ENCODE measurements at places on chromosomes 7 and 10.

DNA sequence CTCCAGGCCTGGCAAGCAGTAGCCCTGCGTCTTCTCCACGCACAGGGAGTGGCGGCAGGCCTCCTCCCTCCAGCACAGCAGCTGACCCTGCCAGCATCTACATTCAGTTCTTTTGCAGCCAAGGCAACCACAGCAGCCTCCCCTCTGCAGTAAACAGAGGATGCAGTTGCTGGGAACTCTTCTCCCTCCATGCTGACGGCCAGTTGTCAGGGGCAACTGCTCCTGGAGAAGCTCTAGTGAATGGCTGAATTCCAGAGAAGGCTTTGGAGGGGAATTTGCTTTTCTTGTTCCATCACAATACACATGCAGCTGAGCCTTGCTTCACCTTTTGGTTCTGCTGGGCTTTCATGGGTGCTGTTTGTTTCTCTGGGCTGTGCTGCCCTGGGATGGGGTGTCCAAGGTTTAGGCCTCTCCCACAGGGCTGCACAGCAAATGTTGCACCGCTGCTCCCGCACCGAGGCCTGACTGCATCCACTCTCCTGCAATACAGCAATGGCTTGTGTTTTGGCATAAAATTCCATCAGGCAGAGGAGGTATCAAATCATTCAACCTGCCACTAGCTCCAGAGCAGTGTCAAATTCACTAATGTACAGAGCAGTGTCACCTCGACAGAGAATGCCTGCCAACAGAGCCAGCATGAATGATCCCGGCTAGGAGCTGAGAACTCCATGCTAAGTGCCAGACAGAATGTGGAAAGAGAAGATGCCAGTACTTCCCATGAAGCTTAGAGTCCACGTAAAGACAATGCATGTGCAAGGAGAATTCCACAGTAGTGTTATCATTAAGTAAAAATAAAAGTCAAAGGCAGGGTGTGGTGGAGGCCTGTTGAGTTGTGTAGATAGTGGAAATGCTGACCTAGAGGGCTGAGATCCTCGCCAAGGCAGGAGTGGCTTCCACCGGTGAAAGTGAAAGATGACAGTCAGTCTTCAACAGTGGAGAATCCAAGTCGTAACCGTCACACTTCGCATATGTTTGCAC, 399.6 kb downstream of the DPP6 start:
- DNase-seq: no peak

DNA sequence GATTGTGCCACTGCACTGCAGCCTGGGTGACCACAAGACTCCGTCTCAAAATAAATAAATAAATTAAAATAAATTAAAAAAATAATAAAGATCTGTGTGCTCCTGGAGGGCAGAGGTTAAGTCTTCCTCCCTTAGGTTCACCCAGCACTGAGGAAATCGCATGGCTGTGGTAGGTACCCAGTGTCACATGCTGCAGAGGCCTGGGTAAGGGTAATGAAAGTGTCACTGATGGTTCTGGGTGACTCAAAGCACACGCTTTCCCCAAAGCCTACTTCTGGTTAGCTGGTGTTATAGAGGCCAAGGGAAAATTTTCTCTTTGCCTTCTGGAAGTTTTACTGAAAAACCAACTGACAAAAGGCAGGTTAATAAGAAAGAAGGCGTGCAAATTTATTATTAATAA, 88.8 kb upstream of the ITGB1 start:
- DNase-seq: no peak

- DNase-seq: no peak
These were observed 3.5 kb upstream of the EN2 start for GRCh38 chr7:155454183-155455112.

GRCh38 chr10:44253769-44254462, 131.0 kb downstream of the CXCL12 start:
- no peak for DNase-seq

GRCh38 chr7:51374936-51375335, 58.3 kb upstream of the COBL start:
- no peak for DNase-seq

GRCh38 chr10:7199152-7199760, 211.6 kb downstream of the SFMBT2 start:
- no peak for DNase-seq

DNA sequence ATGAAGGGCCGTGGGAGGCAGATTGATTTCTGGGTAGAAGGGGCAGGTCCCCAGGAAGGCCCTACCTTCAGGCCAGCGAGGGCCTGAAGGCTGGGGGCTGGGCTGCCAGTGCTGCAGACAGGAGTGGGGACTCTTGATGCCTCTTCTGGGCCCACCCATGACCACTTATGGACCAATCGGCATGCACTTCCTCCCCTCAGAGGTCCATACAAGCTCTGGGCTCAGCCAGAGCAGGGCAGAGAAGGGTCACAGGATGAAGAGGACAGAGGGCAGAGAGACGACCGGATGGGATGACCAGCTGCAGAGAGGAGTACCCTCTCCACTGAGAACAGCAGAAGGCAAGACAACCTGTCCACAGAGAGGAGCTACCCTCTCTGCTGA, 120.1 kb downstream of the DYNC2I1 start:
- no peak for DNase-seq

DNA sequence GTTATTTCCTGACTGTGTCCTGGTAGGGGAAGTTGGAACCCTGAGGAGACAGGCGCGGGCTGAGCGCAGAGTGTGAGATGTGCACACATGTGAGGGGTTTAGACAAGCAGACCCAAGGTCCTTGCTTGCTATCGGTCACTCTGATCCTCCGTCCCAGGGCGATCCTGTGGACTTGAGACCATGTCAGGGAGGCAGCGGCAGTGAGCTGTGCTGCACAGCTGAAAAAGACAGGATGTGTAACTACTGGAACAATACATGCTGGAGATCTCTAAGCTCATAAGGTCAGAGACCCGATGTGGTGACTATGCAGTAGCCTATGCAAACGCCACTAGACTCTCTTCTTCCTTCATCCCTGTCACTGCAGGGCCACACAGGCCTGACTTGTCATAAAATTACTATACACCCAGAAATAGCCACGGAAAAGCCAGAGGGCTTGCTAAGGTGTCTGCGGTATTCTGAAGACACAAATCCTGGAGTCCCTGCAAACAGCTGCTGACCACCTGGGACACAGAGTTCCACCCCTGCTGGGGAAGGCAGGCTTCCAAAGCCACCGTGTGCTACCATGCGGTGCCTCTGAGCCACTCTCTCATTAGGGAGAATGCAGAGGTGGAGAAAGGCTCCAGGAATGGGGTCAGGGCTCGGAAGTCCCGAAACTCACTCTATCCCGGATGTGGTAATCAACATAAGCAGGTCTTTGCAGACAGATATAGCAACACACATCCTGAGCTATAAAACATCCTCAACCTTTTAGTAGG, 91.1 kb upstream of the DDC start:
- DNase-seq: no peak

- no peak for DNase-seq
These were observed 18.3 kb upstream of the EFCAB10 start for GRCh38 chr7:105599551-105599950.

DNA sequence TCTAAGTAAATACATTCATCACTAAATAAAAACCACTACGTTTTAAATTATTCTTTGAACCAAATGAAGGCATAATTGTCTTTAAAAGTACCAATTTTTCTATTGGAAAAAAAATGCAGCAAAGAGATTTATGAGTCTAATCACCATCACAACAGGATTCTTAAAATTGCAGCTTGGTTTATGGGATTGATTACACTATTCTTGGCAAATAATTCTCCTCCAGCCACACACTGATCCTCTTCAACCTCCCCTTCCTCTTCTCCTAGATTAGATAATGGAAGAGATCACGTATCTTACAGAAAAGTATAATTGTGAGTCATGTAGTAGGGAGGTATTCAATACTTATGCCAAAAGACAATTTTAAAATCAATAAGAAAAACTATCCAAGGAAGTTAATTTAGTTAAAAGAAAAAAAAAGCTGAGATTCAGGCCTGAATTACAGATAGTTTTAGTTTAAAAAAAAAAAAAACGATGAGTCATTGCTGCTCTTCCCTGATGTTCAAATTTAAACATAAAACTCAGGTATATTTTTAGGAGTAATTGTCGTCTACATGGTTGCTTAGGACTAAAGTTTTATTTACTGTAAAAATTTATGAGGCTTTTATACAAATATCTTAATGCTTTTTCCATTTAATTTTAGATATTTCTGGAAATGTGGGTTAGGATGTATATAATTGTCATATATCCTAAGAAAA, 133.7 kb upstream of the CDK1 start:
- no peak for DNase-seq

- DNase-seq: peak; percentile 76
These were observed 42.3 kb downstream of the BRI3 start for GRCh38 chr7:98323597-98324322.

GRCh38 chr10:11192304-11193000, 174.8 kb downstream of the CELF2 start:
- DNase-seq: peak; percentile 35

GRCh38 chr7:73742753-73743641, 4.4 kb upstream of the ABHD11 start:
- peak; percentile 99 for DNase-seq

DNA sequence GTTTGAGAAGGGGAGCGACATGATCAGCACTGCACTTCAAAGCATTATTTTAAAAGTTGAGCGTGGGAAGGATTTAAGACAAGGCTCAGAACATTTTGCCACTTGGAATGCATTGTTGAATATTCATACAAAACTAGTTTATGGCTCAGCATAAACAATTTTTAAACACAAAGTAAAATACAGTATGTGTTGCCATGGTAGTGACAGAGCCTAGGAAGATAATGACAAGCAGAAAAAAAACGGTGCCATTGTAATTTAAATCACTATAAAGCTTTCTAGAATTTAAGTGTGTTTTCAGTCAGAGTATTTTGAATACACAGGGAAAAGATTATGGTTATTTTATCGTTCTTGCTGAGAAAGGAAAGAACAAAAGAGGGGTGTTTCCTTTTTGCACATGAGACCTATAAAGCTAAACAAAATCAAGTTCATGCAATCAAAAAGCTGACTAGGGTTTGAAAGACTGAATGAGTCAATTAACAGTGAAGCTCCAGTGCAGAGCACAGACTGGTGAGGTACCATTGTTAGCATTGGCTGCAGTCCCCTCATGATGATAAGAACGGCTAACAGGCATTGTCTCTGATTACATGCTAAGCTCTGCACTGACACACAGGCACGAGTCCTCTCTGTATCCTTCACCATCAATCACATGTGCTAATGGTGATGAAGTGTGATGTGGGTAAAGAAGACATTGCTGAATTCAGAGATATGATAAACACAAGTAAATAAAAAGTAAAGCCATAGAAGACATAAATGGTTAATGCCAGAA, 181.9 kb upstream of the VSTM2A start:
- DNase-seq: no peak

DNA sequence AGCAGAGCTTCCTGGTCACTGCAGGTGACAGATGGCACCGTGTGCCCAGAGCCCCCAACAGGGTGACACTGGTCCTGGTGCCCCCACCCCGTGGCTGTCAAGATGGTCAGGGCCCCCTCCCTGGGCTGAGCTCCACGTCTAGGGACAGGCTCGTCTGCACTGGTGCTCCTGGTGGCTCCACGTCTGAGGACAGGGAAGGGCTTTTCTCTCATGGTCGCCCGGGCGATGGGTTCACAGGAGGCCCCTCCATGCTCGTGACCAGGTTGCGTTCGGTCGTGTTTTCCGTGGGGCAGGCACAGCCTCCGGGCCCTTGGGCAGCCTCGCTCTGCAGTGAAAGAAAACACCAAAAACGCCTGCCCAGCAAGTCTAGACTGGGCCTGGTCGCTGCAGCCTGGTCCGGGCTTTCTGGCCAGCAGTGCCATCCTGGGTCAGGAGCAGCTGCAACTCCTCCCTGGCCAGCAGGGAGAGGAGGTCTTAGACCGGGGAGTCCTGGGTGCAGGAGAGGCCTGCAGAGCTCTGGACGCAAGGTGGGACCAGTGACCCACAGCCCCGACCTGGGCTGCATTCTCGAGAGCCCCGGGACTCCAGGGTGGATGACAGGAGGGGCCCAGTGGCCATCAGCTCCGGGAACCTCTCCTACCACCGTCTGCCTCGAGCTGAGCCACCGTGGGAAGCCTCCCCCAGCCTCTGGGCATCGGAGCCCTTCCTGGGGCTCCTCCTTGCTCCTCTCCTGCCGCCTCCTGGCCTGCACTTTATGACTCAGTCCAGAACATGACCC, 27.9 kb upstream of the UTF1 start:
- DNase-seq: no peak

GRCh38 chr7:117118579-117119180, 165.4 kb downstream of the ST7 start:
- DNase-seq: no peak

- DNase-seq: no peak
These were observed 126.0 kb downstream of the KCNMA1 start for GRCh38 chr10:77511498-77512218.

- DNase-seq: no peak
These were observed 1.5 kb downstream of the GIMAP4 start for GRCh38 chr7:150568714-150569113.

GRCh38 chr7:22551768-22552513, 52.0 kb upstream of the STEAP1B start:
- no peak for DNase-seq

DNA sequence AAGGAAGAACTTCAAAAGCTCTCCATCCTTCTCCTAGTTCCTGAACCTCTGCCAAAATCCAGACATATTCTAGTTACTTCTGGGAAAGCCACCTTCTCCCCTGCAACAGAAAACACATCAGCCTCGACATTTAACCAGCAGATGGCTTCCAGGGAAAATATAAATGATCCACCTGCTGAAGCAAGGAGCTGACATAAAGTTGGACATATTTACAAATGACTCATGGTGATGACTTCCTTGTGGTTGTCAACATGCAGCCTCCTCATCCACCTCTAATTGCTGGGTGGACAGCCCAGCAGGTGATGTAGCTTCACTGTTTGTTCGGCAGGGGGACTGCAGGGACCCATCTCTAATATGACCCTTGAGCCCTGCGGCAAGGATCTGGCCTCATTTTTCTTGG, 266.0 kb downstream of the C7orf25 start:
- DNase-seq: no peak

DNA sequence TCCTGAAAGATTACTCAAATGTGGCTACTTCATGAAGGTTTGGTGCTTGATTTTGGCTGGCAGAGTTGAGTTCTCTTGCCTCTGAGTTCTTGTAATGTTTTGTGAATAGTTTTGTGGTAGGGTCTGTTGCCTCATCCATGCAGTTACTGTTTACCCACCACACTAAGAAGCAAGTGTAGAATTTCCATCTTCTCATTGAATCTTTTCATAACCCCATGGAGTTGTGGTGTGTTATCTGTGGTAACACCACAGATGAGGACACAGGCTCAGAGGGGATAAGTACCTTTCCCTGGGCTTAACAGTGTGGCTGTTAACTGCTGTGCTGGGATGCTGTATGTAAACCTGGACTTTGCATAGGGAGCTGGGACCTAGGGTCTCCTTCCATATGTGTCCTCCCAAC, 186.3 kb downstream of the CAMK1D start:
- no peak for DNase-seq

- DNase-seq: no peak
These were observed 34.5 kb upstream of the EGR2 start for GRCh38 chr10:62850646-62851045.

GRCh38 chr7:34156336-34156735, 251.0 kb downstream of the BMPER start:
- no peak for DNase-seq

All from WTC11 (cell line).